Frontal cortex (tissue), 4 donors: ENCODE measurements at places on chromosomes 11 and 22.

DNA sequence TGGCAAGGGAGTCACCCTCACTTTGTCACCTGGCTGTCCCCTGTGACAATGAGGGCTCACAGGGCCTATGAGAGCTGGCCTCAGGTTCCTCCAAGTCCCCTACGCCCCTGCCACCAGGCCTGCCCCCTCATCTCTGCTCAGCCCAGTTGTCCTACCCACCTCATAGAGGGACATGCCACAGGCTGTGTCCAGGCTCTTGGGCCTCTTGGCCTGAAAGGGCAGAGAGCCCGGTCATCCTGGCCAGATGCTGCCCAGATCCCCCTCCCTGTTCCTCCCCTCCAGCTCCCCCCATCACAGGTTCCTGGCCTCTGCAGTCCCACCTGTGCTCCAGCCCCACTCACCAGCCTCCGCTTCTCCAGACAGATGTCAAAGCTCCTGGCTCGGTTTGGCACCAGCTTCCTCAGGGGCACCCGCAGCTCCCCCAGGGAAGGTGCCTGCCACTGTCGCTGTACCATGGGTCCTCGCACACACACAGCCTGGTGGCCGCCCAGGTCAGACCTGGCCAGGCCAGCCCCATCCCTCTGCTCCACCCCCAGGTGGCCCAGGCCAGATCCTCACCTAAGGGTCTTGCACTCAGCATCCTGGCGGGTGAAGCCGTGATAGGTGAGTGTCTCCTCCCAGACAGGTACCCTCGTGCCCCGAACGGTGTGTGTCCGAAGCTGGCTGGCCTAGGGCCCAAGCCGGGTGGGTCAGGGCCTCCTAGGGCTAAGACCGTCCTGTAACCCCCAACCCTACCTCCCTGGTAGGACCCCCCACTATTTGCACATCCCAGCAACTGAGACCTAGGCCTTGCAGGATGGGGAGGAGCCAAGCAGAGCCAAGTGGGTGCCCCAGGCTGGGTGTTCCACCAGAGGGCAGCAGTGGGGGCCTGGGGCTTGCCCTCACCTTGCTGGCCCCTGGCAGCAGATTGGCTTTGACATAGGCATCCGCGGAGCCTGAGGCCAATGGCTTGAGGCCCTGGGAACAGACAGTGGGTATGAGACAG lies 8.3 kb downstream of the NDUFV1 start:
- DNase-seq: no peak

GRCh38 chr22:34760276-34761008 lies 305.5 kb upstream of the ISX start:
- DNase-seq: no peak

DNA sequence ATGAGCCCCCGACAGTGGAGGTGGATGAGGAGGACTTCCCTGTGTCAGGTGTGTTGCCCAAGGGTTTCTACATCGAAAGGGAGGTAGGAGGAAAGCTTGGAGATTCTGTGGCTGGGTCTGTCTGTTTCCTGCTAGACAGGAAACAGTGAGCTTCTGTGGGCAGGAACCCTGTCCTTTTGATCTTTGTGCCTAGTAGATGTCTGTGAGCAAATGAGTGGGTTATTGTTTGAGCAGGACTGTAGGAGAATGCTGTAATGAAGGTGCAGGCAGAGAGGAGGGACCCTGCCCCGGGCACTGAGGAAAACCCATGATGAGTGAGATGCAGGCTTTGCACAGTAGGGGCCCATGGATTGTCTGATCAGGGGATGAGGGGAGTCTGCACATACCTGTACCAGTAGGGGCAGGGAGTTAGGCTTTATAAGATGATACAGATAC lies 14.0 kb downstream of the USP35 start:
- DNase-seq: no peak

GRCh38 chr11:1560649-1561251 lies 11.3 kb downstream of the DUSP8 start:
- DNase-seq: no peak

- DNase-seq: peak; percentile 85
Measured at GRCh38 chr11:35943713-35944502, at the start of gene LDLRAD3. LDLRAD3 (plus strand) TSS chr11:35944062; CDS start chr11:35944099, 37 bp downstream.

- DNase-seq: no peak
Measured at GRCh38 chr11:117239295-117239694, 6.8 kb downstream of the RNF214 start.

- peak; percentile 59 for DNase-seq
Measured at GRCh38 chr11:68840661-68841653, 759 bp downstream of the CPT1A start.

DNA sequence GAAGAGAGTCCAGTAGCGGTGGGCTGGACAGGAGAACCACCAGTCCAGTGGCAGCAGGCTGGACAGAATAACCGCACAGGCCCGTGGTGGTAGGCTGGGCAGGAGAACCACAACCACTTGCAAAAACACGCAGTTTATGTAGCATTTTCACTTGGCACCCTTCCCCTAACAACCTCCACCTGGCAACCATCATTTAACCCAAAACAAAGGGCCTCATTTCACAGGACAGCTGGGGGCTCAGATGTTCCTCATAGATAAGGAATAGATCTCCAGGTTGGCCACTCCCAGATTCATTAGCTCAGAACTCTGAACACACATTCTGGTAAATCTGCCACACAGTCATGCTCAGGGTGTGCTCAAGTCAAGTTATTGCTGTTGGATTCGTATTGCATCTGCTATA lies 41.2 kb downstream of the SYTL2 start:
- no peak for DNase-seq

DNA sequence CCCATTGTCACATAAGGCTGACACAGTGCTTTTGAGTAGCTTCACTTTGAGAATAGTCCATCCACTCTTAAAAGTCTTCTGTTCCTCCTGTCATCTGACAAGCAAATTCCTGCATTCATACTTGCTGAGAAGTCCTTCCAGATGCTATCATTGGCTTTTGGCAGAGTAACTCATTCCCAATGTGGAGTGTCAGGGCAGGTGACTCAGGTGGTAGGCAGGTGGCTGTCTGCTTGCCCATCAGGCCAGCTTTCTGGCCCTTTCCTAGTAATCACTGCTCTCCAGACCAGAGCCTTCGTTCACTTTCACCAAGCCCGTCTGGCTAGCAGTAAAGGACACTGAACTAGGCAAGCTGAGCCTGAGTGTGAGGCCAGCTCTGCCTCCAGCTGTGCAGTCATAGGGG lies 162.5 kb upstream of the CCDC90B start:
- no peak for DNase-seq

DNA sequence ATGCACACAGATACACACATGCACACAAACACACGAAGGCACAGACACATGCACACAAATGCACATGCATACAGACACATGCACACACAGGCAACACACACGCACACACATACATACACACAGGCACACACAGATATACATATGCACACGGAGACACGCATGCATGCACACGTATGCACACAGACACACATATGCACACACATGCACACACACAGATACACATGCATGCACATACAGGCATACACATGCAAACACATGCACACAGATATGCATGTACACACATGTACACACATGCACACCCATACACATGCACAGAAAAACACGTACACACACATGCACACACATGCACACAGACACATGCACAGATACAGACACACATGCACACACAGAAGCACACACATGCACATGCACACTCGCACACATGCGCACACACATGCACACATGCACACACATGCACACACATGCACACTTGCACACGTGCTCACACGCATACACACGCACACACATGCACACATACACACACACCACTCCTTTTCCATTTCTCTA lies 70.8 kb upstream of the ALDH3B2 start:
- no peak for DNase-seq

GRCh38 chr11:112760396-112761059 lies 200.7 kb upstream of the NCAM1 start:
- no peak for DNase-seq

DNA sequence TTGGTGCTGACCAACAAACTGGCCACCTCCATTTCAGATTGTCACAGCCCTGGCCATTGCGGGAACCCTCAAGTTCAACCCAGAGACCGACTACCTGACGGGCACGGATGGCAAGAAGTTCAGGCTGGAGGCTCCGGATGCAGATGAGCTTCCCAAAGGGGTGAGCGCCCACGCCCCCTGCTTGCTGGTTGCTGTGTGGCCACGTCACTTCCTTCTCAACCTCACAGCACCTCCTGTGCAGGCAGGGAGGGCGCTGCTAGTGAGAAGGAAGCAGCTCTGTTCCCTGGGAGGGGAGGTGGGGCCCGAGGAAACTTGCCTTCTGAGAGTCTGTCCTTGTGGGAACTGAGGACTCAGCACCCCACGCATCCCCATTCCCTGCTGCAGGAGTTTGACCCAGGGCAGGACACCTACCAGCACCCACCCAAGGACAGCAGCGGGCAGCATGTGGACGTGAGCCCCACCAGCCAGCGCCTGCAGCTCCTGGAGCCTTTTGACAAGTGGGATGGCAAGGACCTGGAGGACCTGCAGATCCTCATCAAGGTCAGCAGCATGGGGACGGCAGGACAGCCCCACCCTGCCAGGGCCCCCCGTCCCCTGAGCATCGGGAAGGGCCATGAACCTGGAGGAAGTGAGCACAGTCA lies 19.3 kb downstream of the POLR3H start:
- no peak for DNase-seq

- no peak for DNase-seq
Measured at GRCh38 chr11:128565881-128566280, 21.5 kb downstream of the ETS1 start.

- no peak for DNase-seq
Measured at GRCh38 chr11:18785411-18785810, 6.2 kb downstream of the PTPN5 start.

DNA sequence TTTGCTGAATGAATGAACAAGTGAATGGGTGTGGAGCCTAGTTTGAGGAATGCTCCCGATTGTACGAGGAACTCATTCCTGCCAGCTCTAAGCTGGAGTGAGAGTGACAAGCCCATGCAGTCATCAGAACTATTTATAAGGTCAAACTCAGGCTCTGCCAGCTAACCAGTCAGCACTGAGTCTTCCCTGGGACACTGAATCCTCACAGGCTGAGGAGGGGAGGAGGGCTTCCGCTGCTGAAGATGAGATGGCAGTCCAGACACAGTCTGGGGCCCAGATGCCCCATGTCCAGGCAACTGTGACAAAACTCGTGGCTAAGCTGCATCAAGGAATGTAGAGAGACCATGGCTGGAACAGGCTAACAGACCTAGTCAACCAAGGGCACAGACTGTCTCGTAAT lies 4.0 kb downstream of the LRP4 start:
- DNase-seq: no peak

DNA sequence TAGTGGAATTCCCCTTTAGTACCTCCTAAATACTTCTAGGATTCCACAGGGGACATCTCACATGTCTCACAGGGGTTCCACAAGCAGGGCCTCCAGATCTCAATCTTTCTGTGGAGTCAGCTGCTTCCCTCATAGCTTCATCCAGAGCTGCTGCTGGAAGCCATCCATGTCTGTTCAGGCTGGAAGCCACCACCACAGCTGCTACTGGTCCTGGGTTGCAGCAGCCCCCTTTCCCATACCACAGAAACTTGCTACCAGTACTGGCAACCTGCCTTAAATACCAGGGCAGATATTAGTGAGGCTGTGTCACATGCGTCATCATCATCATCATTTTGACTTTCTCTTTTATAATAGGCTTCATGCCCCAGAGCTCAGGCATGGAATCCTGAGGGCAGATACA lies 242.7 kb upstream of the NCAM1 start:
- no peak for DNase-seq

DNA sequence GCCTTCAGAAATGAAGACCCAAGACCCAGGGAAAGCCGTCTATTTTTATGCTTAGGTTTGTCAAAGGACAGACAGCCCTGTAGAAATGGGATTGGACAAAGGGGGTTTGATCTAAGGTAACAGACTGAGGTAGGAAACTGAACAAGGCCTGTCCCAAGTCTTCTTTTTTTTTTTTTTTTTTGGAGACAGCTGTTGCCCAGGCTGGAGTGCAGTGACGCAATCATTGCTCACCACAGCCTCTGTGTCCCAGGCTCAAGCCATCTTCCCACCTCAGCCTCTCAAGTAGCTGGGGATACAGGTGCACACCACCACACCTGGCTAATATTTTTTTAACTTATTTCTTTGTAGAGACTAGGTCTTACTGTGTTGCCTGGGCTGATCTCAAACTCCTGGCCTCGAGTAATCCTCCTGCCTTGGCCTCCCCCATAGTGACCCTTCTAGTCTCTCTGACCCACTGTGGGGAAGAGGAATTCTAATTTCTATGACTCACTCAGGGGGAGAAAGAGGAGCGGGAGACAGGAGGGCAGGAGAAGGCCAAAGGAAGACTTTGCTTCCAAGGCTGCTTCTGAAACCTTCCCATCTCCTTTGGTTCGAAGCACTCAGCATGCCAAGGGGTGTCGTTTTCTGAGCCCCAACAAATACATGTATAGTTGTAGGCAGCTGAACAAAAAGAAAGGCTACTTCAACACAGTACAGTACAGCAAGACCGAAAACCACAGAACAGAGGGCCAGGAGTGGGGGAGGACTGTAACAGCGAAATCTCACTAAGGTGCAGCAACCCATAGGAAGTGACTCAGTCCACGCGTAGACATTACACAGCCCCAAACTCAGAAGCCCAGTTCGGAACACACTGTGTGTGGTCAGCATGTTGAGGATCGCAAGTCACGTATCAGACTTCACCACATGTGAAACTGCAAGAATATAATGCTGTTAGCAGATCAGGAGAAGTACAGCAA lies 872 bp downstream of the TMA7B start:
- DNase-seq: no peak

DNA sequence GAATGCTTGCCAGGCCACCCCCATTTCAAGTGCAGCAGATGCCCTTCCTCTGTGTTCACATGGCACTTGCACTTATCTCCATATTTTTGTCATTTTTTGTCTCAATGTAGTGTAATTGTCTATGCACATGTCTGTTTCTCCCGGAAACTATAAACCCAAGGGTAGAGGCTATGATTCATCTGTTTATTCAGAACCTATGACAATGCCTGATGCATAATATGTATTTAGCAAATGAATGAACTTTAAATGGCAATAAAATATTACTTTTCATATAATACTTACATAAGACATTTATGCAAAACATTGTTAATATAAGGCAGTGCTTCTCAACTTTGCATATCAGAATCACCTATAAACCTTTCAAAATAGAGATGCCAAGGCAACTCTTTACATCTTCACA lies 6.7 kb downstream of the PAK1 start:
- no peak for DNase-seq

GRCh38 chr11:113728814-113729213 lies 22.7 kb upstream of the TMPRSS5 start:
- DNase-seq: no peak

- DNase-seq: no peak
Measured at GRCh38 chr22:30946354-30946753, 22.2 kb downstream of the MORC2 start.

- DNase-seq: no peak
Measured at GRCh38 chr11:110873975-110874374, 161.7 kb upstream of the ARHGAP20 start.

DNA sequence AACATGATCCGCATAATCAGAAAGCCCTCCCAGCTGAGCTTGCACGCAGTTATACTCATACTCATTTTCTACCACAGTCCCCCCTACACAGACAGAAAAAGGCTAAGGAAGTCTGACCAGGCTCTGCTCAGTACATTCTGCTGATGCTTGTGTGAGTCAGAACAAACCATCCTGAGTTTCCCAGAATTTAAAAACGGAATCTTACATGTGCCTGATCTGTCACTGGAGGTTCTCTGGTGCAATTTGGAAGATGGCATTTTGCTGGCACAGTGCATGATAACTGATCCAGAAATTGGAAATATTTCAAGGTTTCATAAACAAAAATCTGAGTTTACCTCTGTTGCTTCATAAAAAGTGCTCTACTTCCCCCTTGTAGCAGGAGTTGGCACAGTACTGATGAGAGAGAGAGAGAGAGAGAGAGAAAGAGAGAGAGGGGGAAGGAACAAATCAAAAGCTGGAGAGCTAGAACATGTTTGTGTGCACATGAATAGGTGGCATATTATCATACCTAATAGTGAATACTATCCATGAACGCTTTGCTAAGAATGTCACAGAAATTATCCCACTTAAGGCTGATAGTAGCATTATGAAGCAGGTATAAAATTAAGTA lies 1085.3 kb downstream of the DLG2 start:
- no peak for DNase-seq
